Adrenal gland (tissue), 19 donors: ENCODE measurements at places on chromosomes 1 and 21. TPM values are rescaled to one million over a fixed set of nuclear protein-coding genes. Genes with fewer than 3 reads are reported as not detected.
A peak's percentile ranks its signal among the peaks of the same experiment; 100 is the strongest.

- no peak for DNase-seq
Observed at GRCh38 chr1:159897962-159898361, 2.0 kb downstream of the CFAP45 start.

GRCh38 chr1:117051224-117052064 is 8.7 kb upstream of the TTF2 start:
- DNase-seq = no peak

GRCh38 chr1:101251504-101251903 is 14.7 kb downstream of the S1PR1 start:
- DNase-seq = no peak

GRCh38 chr1:63027176-63027575 is 243.2 kb downstream of the ATG4C start:
- DNase-seq = no peak

GRCh38 chr1:73029571-73029970 is 747.2 kb upstream of the NEGR1 start:
- DNase-seq = no peak

GRCh38 chr1:96364576-96364975 is 357.0 kb upstream of the PTBP2 start:
- no peak for DNase-seq

- no peak for DNase-seq
Observed at GRCh38 chr1:113849072-113849471, 22.4 kb downstream of the PTPN22 start.

GRCh38 chr1:111937147-111937725 is 52.2 kb downstream of the KCND3 start:
- no peak for DNase-seq

DNA sequence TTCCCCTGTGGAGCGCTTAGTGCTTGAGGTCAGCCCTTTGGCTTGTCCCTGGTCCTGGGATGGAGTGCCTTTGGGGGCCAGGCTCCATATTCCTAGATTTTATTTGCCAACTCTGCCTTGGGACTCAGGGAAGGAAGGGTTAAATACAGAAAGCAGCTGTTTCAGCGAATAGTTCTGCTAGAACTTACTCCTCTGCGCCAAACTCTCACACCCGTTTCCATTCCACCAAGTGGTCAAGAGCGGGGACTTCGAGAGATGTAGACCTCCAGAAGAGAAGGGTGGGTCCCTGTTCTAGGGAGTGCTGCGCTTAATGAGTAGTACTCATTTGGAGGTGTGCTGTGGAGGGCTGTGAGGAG is 704 bp upstream of the TOMM40L start:
- no peak for DNase-seq

GRCh38 chr1:50420689-50421365 is 2.4 kb downstream of the DMRTA2 start:
- DNase-seq = no peak

- DNase-seq = no peak
Observed at GRCh38 chr1:56509713-56510641, 69.4 kb downstream of the PLPP3 start.

DNA sequence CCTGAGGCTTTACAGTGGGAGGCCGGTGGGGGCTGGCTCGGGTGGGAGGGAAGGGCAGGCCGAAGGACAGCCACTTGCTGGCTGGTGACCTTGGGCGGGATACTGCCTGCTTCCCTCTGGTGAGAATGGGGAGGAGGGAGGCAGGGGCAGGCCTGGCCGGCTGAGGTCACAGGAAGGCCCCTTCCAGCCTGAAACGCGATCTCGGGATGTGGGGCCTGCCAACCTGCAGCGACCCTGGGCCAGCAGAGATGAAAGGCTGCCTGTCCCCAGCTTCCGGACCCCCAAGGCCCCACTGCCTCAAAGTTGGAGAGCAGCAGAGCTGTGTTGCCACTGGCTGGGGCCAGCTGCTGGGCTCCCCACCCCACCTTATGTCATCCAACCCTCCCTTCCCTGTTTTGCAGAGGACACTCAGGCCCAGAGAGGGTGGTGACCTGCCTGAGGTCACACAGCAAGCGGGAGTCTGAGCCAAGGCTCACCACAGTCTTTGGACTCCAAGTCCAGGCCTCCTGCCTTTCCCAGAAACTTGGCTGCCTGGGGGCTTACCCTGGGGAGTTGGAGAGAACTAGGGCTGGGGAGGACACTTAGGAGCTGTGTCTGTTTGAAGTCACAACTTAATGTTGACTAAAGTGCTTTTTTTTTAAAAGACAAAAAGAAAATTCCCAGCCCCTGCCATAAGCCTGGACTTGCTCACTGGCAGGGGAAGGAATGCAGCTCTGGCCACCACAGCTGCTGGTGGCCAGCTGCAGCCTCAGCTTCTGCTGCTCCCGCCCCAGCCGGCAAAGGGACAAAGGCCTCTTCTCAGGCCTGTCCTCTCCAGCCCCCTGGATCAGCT is 14.8 kb upstream of the WASF2 start:
- DNase-seq = peak; percentile 91

GRCh38 chr1:9730096-9730901 is 78.8 kb downstream of the PIK3CD start:
- DNase-seq = peak; percentile 63

DNA sequence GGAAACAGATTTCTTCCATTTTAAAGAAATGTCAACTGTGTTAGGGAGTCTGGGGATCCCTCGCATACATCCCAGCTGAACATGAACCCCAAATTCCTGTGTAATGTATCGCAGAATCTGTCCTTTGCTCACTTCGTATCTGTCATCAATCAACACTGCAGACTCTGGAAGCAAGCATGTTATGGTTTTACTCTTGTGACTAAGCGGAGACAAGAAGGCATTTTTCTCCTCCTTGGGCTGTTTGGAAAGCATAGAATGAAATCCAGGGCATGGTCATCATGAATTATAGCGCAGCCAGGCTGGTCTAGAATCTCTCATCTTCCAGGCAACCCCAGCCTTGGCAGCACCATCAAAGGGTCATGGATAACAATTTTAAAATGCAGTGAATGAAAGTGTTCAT is 290.2 kb downstream of the KIF26B start:
- DNase-seq = peak; percentile 8

DNA sequence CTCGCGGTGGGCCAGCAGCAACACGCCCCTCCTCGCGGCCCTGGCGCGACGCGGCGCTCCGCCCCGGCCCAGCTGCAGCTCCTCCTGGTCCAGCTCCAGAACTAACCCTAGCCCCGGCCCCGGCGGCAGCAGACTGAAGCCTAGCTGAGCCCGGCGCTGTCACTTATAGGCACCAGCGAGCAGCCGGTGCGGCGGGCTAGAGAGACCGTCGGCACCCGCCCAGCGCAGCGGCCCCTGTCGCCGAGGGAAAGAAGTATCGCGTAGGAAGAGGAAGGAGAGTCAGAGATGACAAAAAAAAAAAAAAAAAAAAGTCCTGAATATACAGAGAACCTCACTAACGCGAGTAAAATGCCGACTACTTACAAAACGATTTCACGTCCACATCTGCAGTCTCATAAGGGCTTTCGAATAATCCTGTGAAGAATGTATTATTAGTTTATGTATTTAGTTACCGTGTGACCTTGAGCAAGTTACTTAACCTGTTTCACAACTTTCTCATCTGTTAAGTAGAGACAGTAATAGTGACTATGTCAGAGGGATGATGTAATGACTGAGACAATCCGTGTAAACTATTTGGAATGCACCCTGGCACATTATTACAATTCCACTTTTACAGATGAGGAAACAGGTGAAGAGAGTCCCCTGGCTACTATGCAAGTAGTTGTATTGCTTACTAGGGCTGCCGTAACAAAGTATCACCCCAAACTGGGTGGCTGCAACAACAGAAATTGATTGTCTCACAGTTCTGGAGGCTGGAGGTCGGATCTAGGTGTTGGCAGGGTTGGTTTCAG is at the start of gene SLC9A1:
SLC9A1 (minus strand) TSS at position 135 of the 791 bp plus-strand sequence. CDS start 791 bp downstream, outside the sequence.
- peak; percentile 96 for DNase-seq

The ZFP69B gene
- 0.81 TPM for total RNA-seq

The LRRC71 gene
- not detected for total RNA-seq

The OR2M3 gene
- not detected for total RNA-seq

The MEX3A gene
- 0.17 TPM for total RNA-seq

The C1orf185 gene
- total RNA-seq = not detected

The KRTAP10-12 gene
- total RNA-seq = not detected

The FCRL5 gene
- 0.14 TPM for total RNA-seq

The CCDC185 gene
- total RNA-seq = not detected

The HHIPL2 gene
- not detected for total RNA-seq

The BEST4 gene
- total RNA-seq = 0.14 TPM
